ENCODE measurements at places on chromosomes 4 and X. TPM values are rescaled to one million over a fixed set of nuclear protein-coding genes. Genes with fewer than 3 reads are reported as not detected.

GRCh38 chr4:2837904-2838496, 5.6 kb upstream of the ADD1 start:
- DNase-seq = no peak

DNA sequence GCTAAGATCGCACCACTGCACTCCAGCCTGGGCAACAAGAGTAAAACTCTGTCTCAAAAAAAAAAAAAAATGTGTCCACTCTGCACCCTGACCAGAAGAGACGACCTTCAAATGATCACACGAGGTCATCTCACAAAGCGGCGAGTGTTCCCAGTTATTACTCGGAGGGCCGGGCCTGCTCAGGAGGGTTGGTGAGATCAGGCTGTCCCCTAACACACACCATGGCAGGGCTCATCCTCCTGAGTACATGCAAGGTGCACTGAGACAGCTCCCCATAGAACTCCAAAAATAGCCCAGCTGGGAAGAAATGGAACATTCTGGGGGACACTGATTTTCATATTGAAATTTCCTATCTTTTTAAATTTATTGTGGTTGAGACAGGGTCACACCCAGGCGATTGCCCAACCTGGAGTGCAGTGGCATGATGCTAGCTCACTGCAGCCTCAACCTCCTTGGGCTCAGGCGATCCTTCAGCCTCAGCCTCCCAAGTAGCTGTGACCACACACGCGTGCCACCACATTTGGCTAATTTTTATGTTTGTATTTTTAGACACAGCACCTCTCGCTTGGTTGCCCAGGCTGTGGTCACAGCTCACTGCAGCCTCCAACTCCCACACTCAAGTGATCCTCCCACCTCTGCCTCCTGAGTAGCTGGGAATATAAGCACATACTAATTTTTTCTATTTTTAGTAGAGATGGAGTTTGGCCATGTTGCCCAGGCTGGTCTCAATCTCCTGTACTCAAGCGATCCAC, 51.5 kb downstream of the DHRSX start:
- DNase-seq = no peak

- no peak for DNase-seq
Observed at GRCh38 chr4:66225539-66225938, 555.2 kb upstream of the EPHA5 start.

- DNase-seq = no peak
Observed at GRCh38 chr4:56745042-56745441, 63.9 kb upstream of the HOPX start.

GRCh38 chr4:145930592-145930991, 8.0 kb downstream of the ZNF827 start:
- no peak for DNase-seq

DNA sequence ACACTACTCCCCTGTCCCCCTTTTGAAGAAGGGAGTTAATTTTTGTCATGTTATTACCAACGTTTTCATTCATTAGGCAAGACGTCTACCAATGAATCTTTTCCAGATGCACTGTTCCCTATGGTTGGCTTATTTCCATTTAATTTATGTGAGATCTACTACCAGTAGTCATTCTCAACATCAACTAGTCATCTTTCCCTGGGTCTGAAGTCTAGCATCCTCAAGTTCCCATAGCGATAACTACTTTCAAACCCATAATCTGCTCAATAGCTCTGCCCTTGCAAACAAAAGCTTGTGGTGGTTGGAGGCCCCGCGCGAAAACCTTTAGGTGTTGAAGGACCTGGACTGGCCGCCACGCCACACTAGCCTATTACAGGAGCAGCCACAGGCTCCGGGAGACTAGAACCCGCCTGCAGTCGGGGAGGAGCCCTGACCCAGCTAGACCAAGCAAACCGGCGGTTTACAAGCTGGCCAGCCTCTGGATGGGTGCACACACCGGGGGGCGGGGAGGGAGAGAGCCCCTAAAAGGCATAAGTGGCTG, 746 bp downstream of the PPAT start:
- DNase-seq = peak; percentile 67

GRCh38 chrX:70998411-70999027, 67.6 kb upstream of the SLC7A3 start:
- DNase-seq = peak; percentile 33

DNA sequence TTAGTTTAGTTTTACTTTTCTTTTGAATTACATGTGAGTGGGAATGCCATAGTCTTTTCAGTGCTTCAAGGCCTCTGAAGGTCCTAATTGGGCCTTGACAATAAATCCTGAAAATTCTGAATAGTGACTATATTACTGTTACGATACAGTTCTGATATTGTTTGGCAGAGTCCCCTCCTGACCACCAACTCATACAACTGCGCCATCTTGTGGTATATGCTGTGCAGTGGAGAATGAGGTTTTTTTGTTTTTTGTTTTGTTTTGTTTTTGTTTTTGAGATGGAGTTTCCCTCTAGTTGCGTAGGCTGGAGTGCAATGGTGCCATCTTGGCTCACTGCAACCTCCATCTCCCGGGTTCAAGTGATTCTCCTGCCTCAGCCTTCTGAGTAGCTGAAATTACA, 56.6 kb upstream of the CHRDL1 start:
- no peak for DNase-seq

DNA sequence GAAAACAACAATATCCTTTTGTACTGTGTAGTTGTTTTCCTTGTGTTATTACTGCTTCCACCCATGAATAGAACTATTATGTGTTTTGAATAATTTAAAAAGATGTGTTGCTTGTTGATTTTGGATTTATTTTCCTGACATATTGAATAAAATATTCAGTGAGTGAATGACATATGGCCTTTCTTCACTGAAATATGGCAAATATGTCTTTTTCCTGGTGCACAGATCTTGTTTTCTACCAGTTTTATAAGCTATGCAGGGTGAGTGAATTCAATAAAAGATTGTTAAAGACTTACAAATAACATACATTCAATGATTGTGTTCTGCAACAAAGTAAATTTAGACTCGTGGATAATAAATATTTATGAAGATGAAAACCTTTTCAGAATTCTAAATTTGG, 1216.3 kb upstream of the ADGRL3 start:
- DNase-seq = no peak

DNA sequence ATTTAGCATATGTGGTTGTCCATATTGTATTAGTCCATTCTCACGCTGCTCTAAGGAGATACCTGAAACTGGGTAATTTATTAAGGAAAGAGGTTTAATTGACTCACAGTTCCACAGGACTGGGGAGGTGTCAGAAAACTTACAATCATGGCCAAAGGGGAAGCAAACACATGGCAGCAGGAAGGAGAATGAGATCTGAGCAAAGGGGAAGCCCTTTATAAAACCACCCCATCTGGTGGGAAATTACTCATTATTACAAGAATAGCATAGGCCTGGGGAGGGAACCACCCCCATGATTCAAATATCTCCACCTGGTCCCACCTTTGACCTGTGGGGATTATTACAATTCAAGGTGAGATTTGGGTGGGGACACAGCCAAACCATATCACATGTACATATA, 122.6 kb upstream of the ANK2 start:
- DNase-seq = no peak

DNA sequence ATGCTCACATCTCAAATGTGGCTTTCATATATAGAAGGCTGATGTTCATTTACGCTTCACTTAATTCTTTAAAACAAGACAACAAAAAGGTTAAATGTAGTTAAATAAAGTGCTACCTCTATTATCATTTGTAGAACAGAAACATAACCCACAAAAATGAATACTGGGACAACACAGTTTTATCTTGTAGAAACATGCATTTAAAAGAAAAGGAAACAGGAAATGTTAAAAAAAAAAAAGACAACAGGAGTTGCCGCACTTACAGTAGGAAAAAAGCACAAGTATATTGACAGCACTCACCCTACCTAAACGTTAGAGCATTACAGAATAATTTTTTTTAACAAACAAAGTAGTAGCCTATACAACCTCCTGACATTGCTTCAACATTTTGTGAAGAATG, 4.8 kb downstream of the THOC2 start:
- no peak for DNase-seq

DNA sequence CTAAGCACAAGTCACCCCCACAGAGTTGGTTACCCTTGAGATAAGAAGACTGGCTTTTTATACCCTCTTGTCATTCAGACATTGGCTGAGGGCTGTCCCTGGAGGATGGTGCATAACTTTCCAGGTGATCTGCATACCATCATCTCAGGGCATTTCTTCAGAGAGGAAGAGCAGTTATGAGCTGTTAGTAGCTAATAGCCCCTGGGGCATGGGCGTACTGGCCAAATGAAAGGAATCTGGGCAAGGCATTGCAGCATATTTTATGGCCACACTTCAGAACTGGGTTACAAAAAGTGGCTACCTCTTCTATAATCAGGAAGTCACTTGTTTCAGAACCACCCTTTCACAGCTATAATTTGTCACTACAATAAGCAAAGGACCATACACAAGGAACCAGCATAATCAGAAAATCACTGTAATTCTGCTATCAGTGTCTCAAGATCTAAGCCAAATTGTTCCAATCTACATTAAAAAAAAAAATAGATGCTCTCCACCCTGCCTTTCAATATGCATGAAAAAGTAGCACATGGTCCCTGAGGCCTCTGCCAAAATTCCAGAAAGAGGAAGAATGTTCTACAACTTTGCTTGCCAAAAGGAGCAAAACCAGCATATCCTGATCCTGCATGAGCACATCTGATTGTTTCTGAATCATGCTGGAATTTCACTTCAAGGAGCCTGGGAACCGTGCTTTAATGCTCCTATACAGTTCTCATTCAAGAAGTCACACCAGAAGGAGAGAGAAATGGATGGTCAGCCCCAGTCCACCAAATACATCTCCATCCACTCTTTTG, 92.0 kb downstream of the TMEM144 start:
- no peak for DNase-seq

- DNase-seq = no peak
Observed at GRCh38 chrX:1153940-1154339, 58.5 kb downstream of the CRLF2 start.

DNA sequence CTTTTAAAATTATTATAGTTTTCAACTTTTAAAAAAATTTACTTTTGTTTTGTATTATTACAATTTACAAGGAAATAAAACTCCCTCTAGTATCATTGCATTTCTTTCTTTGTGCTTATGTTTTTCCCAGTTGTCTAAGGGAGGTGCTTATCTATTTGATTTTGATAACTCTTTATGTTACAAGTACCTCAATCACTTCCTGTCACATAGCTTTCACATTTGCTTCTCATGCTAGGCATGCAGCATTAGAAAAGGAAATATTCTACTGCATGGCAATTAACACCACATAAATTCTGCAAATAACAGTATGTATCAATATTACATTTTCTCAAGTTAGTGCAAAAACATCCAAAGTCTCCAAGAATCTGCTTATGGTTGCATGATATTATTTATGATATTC, 180.3 kb upstream of the HS3ST1 start:
- no peak for DNase-seq

- DNase-seq = peak; percentile 49
Observed at GRCh38 chr4:2535376-2536192, 863 bp upstream of the FAM193A start.

DNA sequence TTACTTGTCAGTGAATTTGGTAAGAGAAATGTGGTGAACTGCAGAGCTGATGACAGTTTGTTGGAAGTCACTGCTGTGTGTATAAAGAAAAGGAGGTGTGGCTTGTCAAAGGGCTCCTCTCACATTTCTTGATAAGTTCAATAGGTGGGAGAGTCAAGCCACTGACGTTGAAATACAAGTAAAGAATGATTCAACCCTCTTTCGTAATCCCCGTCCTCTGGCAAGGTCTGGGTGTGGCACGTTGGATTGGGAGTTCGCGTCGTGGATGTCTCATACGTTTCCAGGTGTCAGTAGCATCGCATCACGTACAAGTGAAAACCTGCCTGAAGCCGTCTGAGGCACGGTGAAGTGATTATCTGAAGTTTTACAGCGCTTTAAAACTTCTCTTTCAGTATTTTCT, 76.4 kb downstream of the EGF start:
- no peak for DNase-seq

- no peak for DNase-seq
Observed at GRCh38 chr4:136831553-136831952, 700.7 kb downstream of the PCDH18 start.

DNA sequence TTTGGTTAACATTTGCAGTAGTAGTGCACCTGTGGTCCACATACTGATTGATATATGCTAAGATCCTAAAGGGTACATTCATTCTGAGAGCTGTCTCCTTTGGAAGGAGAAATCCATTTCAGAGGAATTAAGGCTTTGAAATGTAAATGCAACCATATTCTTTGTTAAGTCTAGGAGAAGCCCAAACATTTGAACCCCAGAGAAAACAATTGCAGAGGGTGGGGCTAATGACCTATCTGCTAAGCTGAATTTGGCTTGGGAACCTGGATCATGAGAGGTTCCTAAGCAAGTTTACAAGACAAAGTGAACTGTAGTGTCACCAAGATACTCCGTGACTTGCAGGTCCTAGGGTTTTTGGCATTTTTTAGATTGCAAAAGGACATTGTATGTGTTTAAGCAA, 41.2 kb downstream of the LAS1L start:
- no peak for DNase-seq

DNA sequence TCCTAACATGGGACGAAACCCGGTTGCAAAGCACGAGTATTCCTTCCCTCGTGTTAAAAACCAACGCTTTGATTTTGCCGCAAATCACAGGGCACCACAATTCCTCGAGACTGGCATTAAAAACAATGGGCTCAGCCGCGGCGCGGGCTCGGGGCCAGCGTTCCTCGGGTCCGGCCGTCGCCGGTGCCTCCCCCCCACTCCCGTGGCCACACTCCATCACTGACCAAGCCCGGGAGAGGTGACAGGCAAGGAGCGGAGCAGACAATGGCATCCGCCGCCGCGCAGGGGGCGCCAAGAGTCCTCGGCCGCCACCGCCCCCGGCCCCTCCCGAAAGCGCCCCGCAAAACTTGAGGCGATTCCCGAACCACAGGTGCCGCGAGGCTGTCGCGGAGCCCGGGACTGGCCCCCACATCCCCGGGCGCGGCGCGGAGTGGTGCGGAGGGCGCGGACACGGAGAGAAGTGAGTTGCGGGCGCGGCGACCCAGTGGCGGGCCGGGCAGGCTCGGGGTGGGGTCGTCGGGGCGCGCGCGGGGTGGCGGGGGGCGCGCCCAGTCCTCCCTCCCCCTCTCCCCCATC, 445 bp downstream of the AP1S2 start:
- DNase-seq = peak; percentile 39

GRCh38 chrX:24657671-24658386, 10.7 kb upstream of the PCYT1B start:
- DNase-seq = no peak

GRCh38 chrX:3777416-3777815, 64.0 kb upstream of the PRKX start:
- DNase-seq = no peak

GRCh38 chrX:46961574-46962283, 49.5 kb downstream of the JADE3 start:
- no peak for DNase-seq

- no peak for DNase-seq
Observed at GRCh38 chrX:56788717-56789122, 59.7 kb downstream of the NBDY start.

The IL1RAPL2 gene
- total RNA-seq = 0.56 TPM

The TLR1 gene
- total RNA-seq = 10.0 TPM

The ADGRG2 gene
- 0.08 TPM for total RNA-seq

The CEP135 gene
- 9.8 TPM for total RNA-seq

The CSN1S1 gene
- total RNA-seq = not detected

The NAP1L2 gene
- total RNA-seq = not detected

The DCAF12L1 gene
- total RNA-seq = 2.7 TPM

The UBQLN2 gene
- 11.9 TPM for total RNA-seq

The CENPVL1 gene
- not detected for total RNA-seq

The FAM241A gene
- 2.3 TPM for total RNA-seq

The ANTXR2 gene
- 30.5 TPM for total RNA-seq

All from liver (tissue), 10 donors.